ENCODE measurements at places on chromosomes 4 and X. TPM values are rescaled to one million over a fixed set of nuclear protein-coding genes. Genes with fewer than 3 reads are reported as not detected.

The ARX gene
- polyA plus RNA-seq: not detected

The GAGE13 gene
- polyA plus RNA-seq: not detected

The RNF150 gene
- polyA plus RNA-seq: 29.0 TPM

The KDR gene
- polyA plus RNA-seq: 43.8 TPM

The DHRSX gene
- 31.7 TPM for polyA plus RNA-seq

The INPP4B gene
- polyA plus RNA-seq: 9.2 TPM

The DCAF12L2 gene
- polyA plus RNA-seq: 1.7 TPM

The PABPC5 gene
- 6.1 TPM for polyA plus RNA-seq

The NLGN3 gene
- polyA plus RNA-seq: 4.0 TPM

The SERPINA7 gene
- 0.23 TPM for polyA plus RNA-seq

GRCh38 chr4:41106081-41106480 is 108.3 kb downstream of the APBB2 start:
- DNase-seq: no peak

DNA sequence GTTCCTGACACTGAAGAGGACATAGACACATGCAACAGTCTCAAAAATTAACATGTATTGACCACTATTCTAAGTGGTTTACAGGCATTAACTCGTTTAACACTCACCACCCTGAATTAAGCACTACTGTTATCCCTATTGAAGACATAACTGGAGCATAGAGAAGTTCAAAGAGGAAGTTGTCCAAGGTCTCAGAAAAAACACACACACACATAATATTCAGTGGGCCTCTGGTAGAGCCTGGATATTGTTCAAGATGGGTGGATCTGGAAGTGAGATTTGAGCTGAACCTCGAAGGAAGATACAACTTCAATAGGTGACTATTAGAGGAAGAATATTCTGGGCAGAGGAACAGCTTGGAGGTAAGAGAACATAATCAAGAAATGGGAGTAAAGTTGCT is 334.9 kb downstream of the HNRNPD start:
- no peak for DNase-seq

GRCh38 chrX:110178179-110178865 is 139.6 kb downstream of the AMMECR1 start:
- DNase-seq: no peak

DNA sequence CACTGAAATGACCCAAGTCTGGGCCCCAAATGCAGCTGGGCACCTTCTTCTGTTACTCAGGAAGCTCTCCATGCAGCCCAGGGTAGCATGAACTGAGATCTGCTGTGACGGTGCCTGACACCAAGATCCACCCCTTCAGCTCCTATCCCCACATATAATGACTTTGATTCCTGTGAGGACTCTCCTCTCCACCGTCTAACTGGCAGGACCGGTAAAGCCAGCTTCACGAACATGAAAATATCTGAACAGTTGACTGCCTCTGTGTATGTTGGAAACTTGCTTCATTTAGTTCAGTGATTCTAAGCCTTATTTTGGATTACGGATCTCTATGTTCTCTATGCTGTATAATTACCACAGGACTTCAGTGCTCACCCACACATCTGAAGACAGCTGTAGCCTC is 115.5 kb upstream of the TMEM150C start:
- DNase-seq: no peak

DNA sequence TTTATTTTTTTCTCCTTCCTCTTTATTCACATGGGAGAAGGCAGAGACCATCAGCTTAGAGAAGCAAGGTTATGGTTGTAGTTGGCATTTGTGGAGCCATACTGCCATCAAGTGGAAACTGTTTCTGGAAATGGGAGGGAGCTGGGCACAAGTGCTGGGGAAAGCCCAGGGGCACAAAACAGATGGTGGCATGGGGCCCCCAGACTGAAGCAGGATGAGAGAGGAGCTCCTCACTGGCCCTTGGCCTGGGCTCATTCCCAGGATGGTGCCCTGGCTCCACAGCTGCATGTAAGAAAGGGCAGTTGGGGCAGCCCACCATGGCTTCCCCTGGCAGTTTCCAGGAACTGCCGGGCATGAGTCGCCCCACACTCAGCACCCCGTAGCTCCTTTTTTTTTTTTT is 59.2 kb downstream of the NBDY start:
- DNase-seq: no peak

DNA sequence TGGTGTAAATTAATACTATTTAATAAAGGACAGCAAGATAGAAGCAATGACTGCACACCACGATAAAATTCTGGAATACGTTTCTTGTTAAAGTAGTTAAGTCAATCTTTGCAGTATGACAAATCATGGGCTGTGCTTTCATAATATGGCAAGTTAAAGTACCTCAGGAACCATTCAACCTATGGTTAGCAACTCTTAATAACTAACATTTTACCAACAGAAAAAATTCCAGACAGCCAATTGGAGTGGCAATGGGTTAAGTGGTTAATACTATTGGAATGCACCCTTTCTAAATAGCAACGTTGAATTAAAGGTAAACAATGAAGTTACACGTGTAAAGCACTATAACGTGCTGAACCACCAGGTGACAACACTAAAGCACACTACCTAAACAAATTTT is 72.4 kb upstream of the ZCCHC13 start:
- no peak for DNase-seq

All from renal cortex interstitium (tissue), 15 donors.